ENCODE measurements at places on chromosomes 3 and 15.

DNA sequence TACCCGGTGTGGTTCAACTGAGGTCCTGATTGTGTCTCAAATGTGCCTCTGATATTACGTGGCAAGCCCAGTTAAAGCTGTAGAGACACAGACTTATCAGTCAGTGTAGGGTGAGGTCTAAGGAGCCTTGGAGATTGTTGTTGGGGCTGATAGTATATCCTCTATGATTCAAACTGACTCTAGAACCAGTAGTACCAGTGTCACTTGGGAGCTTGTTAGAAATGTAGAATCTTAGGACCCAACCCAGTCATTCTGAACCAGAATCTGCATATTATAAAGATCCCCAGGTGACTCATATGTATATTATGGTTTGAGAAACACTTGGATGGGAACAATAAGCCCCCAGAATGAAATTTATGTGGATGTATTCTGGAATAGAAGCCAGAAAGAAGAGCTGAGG, 83.5 kb downstream of the PIK3R4 start:
- DNase-seq: no peak

- no peak for DNase-seq
Observed at GRCh38 chr15:88603885-88604284, 17.3 kb upstream of the AEN start.

DNA sequence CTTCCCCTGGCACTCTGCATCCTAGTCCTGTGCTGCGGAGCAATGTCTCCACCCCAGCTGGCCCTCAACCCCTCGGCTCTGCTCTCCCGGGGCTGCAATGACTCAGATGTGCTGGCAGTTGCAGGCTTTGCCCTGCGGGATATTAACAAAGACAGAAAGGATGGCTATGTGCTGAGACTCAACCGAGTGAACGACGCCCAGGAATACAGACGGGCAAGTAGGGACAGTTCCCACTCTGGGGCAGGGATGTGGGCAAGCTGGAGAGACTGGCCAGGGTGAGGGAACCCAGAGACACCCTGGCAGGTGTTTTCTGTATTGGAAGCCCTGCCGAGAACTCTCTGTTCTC, 247 bp downstream of the FETUB start:
- DNase-seq: no peak

DNA sequence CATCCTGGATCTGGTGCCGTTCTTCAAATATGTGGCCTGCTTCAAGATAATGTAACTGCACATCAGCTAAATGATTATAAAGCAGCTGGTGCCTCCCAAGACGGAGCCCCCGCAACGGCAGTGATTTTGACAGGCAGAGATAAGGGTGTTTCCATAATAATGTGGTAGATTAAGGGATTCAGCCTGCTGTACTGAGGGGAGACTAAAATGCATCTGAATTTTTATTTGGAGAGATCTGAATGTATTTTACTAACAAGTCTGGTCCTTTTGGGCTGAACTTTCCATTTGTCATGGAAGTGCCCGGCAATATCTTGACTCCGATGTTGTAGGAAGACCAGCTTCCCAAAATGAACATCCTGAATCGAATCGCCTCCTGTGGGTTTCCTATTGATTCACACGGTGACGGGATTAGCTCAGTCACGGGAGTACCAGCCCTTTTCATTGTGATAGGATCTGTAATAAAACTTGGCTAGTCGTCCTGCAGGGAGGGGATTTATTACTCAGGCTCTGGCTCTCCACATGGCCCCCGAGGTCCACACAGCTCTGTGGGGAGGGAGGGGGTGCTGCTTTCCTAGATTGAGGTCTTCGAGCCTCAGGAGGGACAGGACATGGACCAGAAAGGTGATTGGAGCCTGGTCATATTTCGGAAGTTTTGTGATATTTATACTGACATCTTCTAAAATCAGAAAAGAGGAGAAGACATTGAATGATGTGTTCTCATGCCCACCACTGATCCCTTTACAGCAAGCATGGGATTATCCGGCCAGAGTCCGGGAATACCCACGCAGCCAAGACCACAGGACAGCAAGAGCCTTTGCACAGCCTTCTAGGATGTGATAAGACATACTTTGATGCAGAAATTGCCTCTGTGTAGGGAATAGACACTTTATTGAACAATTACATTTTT, 2.5 kb upstream of the PCSK6 start:
- DNase-seq: no peak

DNA sequence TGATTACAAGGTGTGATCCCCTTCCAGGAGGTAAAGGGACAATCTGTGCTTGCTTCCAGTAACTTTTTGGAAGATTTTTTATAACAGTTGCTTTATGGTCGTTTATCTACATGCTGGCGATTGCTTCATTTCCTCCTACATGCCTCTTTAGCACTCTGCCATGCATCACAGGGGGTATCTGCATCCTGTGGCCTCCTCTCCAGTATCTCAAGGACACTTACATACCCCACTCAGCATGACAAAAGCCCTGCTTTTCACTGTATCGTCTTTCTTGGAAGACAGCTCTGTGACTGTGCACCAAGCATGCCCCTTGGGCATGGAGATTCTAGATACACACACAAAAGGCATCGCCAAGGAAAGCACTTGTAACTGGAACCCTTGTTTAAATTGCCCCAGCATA, 25.3 kb downstream of the CAPN3 start:
- DNase-seq: no peak

DNA sequence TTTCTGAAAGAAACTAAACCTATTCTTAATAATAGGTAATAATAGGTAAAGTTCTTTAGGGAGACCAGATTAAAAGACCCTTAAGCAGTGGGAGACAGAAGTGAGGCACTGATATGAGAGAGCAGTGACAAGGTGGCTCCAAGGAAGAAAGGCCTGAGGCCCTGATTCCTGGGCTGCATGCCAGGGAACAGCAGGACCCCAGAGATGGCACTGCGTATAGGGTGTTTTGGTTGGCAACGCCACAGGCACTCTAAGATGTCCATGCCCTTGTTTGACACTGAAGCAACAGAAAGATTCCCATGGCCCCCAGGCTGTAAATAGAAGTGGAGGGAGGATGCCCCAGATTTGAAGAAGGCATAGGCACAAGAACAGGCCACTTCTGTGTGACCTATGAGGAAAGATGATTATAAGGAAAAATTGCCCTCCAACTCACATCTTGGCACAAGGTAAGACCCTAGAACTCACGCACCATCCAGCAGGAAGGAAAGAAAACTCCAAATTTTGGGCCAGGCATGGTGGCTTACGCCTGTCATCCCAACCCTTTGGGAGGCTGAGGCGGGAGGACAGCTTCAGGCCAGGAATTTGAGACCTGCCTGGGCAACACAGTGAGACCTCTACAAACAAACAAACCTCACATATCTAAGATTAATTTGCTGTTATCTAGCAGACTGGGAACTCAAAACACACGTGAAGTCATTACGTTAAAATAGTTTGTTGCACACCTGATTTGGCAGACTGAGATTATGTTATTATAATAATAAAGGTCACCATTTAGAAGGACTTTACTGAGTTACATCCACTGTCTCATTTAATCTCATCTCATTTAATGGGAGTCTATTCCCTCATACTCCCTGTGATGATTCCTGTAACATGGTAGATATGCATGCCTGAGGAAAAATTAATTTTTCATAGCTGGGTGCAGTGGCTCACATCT, 10.5 kb upstream of the BLM start:
- DNase-seq: no peak

DNA sequence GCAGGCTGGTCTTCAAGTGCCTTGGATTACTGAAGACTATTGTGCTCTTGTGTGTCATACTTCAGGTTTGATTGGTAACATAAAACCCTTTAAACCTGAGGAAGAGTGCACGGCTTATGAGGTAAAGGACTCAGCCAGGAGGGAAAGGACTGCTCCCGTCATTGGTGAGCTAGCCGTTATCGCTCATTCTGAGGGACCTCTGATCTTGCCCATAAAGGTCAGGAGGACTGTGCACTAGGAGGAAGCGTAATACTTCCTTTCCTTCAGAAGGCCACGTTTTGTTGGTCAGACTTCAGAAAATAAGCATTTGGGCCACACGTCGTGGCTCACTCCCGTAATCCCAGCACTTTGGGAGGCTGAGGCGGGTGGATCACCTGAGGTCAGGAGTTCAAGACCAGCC, 37.7 kb downstream of the PXK start:
- no peak for DNase-seq

DNA sequence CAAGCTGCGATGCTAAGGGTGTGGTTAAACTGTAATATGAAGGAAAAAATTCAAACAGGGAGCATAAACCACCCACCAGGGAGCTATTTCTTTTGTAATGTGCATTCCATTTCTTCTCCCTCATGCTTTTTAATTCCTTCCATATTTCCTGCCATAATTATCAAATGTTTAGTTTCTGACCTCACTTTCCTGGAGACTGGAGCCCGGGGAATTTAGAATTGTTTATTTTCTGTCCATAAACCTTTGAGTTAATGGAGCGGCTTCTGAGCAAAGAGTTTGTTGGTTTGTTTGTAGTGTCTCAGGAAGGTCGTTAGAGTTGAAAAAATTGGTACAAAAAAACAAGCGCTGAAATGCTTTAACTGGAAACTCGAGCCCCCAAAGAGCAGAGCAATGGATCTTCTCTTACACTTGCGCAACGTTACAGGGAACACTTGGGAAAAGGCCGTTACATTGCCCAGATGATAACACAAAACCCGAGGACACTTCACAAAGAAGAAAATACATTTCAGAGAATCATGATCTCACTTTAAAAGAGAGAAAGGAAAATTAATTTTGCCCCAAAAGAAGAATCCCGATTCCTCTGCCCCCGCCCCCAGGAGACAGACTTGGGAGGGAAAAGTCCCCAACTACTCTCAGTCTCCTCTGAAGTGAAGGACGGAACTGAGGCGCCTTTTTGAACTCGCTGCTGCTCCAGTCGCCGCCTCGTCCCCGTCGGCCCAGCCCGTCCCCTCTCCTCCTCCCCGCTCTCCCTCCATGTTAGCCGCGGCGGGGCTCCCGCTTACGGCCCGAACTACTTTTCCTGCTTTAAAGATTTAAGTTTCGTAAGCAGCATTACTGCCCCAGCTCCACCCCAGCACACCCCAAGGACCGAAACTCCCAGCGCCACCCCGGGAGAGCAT, 842 bp downstream of the FSTL1 start:
- DNase-seq: no peak

DNA sequence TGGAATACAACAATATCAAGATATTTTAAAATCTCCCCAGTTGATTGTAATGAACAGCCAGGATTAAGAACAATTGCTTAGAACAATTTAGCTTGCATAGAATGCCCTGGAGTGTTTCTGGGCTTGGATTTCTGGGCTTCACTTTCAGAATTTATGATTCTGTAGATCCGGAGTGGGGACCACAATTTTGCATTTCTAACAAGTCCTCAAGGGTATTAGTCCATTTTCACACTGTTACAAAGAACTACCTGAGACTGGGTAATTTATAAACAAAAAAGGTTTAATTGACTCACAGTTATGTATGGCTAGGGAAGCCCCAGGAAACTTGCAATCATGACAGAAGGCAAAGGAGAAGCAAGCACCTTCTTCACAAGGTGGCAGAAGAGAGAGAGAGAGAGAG, 54.3 kb upstream of the MYRIP start:
- DNase-seq: no peak

- no peak for DNase-seq
Observed at GRCh38 chr15:73771385-73772045, 18.4 kb upstream of the INSYN1 start.

DNA sequence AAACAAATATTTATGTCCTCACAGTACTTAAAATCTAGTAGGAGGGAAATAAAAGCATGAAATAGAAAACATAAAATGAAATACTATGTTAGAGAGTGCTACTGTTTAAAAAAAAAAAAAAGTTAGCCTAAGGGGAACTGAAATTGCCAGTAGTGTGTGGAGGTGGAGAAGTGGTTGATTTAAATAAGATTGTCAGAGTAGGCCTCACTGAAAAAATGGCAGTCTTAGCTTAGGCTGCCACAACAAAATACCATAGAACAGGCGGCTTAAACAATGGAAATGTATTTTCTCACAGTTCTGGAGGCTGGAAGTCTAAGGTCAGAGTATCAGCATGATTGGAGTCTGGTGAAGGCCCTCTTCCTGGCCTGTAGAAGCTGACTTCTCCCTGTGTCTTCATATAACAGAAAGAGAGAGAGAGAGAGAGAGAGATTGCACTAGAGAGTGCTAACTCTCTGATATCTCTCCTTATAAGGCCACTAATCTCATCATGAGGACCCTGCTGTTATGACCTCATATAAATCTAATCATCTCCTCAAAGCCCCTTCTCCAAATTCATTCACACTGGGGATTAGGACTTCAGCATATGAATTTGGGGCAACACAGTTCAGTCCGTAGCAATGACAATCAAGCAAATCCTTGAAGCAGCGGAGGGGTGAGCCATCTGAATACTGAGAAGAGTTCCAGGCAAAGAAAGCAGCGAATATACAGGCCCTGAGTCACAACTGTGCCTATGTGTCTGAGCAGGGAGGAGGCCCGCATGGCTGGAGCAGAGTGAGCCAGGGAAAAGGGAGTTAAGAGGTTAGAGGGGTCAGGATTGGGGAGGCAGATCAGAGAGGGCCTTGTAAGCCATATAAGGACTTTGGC, 23.6 kb upstream of the LRRC34 start:
- DNase-seq: no peak

All from Caco-2 (cell line).